Fibroblast of upper back skin (primary cell): ENCODE measurements at places on chromosomes 13 and 19.

DNA sequence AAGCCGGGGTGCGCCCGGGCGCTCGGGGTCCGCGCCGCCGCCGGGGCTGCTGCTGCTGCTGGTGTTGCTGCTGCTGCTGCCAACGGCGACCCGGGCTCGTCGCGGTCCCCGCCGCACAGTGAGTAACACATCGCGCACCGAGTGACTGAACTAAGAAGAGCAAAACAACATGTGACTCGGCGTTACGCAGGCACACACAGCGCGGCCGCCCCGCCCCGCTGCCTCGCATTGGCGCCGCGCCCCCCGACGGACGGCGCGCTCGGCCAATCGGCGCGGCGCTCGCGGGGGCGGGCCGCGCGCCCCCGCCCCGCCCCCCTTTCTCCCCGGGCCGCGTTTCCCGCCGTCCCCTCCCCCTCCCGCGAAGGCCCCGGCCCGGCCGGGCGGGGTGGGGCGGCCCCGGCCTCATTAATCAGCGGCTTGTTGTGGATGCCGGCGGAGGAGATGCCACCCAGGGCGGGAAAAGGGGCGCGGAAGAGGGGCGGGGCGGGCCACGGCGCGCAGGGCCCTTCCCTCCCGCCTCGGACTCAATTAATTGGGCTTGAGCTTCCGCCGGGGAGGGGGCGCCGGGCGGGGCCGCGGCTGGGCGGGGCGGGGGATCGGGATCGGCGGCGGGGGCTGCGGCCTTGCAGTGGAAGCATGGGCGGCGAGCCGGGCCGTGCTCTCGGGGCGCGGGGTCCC is at the start of gene IRS2:
Gene IRS2 (minus strand): TSS at position 127 of the 678 bp plus-strand sequence. CDS start 530 bp downstream, outside the sequence.
- DNase-seq = peak; percentile 89

GRCh38 chr13:112363867-112364528 is 12.2 kb upstream of the SPACA7 start:
- no peak for DNase-seq

DNA sequence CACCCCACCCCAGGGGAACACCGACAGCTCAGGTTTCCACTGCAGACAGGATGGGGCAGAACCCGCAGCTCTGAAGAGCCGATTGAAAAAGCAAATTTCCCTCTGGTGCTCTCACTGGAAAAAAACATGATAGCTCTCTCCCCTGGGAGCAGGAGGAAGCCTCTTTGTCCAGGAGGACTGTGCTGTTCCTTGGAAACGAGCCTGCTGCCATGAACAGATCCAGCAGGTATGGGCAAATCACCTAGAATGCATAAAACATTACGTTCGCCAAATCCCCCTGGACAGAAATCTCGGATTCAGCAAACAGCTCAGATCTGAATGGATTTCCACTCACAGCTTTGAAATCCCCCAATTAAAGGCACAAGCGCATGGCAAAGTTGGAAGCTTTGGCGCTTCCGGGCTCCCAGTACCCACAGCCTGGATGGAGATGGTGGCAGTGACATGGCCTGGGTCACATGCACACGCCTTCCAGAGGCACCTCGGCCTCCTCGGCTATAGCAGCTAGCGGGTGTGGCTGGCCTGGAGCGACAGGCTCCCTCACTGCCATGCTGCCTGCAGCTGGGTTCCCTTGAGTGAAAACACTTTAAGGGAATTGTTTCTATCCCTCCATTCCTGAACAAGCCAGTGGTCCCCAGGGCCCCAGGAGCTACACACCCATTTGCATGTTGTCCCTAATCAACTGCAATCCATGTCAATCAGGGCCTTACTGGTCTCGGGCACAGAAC is 59.1 kb downstream of the CEBPG start:
- no peak for DNase-seq

GRCh38 chr19:483332-484072 is 12.8 kb upstream of the MADCAM1 start:
- DNase-seq = no peak

DNA sequence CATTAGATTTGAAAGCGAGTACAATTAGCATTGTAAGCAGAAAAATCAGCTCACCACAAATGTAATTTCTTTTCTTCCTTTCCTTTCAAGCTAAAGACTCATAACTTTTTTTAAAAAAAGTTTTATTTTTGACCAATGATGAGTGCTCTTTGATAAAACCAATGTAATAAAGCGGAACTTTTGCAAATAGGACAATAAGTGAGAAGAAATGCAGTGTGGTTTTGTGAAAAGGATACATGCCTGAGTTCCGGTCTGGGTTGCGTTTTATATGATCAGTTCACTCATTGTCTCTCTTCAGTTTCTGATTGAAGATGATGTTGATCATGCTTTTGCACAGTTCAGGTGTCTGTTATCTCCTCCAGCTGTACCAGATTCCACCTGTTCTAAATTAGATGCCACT is 274.4 kb downstream of the KLF12 start:
- no peak for DNase-seq
